ENCODE measurements at places on chromosomes 4 and X. TPM values are rescaled to one million over a fixed set of nuclear protein-coding genes. Genes with fewer than 3 reads are reported as not detected.

DNA sequence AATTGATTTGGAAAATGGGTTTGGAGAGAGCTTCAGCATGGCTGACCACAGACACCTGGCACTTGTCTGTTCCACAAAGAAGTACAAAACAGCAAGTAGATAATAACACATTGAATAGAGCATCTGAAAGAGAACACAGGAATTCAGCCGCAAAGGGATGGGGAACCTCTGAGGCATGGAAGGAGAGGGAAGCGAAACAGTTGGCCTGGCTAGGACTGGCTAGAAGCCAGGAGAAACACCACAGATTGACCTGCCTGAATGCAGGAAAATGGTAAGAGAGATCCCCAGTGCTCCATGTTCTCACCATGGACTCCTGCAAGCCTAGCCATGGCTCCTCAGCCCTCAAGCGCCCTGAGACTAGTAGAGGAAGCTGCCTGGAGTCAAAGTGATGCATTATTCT, 169.7 kb upstream of the SH3RF1 start:
- DNase-seq, result no peak

- DNase-seq, result no peak
These were observed 5.2 kb upstream of the EFNB1 start for GRCh38 chrX:68823413-68824151.

DNA sequence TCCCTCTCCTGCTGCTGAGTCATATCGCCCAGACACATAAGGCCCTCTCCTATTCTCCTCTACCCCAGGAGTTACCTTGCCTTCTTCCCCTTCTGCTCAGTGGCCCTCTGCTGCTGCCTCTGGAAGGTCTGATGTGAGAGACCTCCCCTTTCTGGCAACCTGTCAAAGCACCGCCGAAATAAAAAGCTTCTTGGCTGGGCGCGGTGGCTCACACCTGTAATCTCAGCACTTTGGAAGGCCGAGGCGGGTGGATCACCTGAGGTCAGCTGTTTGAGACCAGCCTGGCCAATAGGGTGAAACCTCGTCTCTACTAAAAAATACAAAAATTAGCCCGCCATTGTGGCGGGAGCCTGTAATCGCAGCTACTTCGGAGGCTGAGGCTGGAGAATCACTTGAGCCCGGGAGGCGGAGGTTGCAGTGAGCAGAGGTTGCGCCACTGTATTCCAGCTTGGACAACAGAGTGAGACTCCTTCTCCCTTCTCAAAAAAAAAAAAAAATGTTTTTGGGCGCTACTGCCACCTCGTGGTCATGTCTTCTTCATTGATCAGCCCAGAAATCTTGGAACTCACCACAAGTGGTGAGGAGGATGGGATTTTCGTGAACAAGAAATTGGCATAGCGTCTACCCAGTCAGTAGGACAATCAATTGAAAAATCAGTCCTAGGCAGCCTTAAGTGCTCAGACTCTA, 8.6 kb upstream of the ZXDA start:
- no peak for DNase-seq

GRCh38 chr4:183966371-183966770, 61.3 kb downstream of the STOX2 start:
- no peak for DNase-seq

DNA sequence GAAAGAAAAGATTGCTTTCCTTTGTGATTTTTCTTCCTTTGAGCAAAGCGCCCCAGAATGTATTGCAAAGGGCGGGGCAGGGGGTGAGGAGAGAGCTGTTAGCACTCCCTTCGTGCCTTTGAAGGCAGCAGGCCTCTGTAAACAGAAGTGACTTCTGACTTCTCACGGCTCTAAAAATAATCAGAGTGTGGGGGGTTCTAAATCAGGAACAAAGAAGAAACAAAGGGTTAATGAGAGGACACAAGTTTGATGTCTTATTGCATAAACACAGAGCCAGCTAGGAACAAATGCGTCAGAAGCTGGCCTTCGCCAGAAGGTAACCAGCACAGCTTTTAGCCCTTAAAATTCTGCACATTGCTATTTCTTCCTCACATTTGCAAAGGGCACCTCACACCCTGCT, 626.2 kb downstream of the MID1IP1 start:
- no peak for DNase-seq

DNA sequence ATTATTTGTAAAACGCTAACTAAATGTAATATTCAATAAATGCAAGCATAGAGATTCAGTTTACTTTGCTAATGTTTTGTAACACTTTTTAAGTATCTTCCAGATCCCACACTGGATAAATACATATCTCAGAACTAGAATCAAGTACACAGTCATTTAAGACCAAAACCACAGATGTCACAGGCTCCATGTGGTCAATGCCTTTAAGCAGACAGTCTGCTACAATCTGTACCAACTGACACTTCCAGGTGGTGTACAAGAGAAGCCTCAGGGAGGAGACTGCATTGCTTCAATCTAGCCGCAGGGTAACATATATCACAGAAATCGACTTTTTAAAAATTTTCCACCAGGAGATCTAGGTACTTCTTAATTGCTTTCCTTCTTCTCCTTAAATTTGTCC, 229.6 kb upstream of the DIAPH2 start:
- DNase-seq, result no peak

GRCh38 chr4:37837446-37837845, 11.0 kb downstream of the PGM2 start:
- DNase-seq, result no peak

DNA sequence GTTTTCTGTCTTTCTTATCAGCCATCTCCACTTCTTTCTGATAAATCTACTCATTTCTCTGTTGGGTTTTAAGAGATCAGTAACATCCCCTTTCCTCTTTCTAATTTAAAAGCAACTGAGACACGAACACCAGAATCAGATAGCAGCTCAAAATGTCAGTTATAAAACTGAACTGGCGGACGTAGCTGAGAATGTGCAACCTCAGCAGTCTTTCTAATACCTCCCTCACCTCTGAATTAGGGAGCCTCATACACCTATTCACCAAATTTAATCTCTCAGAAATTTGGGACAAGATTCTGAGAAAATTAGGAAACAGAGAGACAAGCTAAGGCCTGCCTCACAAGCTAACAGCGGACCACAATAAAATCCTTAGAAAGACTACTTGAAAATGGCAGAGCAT, 52.0 kb upstream of the ACSL4 start:
- no peak for DNase-seq

DNA sequence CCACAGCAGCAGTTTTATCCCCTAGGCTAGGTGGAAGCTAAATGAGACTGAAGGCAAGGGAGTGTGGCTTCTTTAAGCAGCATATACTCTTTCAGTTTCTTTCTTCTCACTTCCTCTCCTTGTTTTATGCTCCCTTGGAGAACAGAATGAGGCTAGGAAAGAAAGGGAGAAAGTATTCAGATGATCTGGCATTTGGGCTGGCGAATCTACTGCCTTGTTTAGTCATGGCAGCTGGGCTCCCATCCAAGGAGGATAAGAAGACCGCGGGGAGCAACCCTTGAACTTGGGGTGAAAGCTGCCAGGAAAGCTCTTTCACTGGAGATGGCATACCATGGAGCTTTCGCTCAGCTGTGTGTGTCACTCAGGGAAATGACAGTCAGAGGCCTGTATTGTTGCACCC, 72.1 kb downstream of the ARHGEF38 start:
- DNase-seq, result no peak

DNA sequence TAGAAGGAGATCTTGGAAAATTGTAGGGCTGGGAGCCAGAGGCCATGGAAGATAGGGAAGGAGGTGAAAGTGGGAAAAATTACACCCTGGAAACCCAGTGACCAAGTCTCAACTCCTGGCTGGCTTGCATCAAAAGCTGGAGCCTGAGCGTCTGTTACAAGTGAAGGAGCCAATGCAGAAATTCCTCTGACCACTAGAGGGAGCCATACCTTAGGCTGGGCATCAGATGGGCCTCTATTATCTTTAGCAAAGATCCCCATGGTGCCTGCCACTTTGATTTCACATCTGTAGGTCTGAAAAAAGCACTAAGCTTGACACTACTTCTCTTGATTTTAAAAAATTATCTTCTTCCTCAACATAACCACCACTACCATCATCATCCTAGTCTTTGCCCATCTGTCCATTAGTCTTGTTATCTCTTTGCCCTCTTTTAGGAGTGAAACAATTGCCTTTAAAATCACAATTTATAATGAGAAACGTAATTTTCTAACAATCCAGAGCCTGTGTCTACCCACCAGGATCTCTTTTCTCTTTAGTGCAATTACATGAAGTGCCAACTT, 62.9 kb downstream of the ANAPC4 start:
- no peak for DNase-seq

GRCh38 chrX:118675966-118676349, 51.4 kb upstream of the IL13RA1 start:
- DNase-seq, result no peak

DNA sequence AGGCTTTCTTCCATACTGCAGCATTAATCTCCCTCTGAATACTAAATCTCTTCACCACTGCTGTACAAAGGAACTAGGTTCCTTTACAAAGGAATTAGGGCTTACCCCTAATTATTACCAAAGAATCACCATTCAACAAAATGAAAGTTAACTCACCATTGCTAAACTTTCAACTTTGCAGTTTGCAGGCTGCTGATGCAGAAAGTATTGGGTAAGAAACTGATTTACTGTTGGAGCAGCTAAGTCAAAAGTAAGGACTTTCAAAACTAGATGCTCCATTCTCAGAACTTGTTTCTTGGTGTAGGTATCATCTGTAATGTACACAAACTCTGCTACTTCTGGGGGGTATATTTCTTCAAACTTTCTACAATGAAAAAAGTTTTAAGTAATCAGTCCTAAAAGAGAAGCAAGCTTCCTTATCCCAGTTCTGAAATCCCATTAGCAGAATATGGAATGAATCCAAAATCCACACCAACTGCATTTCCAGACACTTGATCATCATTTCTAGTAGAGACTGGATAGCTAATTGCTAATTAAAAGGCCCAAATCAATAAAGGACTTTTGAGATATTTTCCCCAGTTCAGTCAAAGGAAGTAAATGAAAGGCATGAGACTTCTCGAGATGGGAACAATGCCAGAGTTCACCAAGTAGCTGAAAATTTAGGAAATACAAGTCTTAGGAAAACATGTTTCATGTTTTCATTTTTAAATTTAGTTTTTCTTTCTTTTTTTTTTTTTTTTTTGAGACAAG, 4.3 kb downstream of the CCNA2 start:
- DNase-seq, result no peak

DNA sequence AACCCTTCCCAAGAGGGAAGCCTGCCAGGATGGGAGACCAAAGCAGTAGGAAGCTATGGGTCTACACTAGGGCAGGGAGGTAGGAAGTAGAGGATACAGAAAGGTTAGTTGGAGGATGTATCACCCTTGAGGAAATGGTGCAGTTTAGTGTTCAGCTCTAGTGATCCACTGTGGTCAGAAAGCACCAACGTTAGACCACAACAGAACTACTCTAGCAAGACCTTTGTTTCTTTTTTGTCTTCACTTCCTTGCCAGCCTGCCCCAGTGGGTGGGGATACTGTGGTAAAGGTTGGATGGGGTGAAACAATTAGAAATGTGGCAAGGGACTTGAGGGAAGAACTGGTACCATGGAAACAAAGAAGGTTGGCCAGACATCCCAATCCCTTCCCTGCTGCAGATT, 83.3 kb downstream of the DDIT4L start:
- DNase-seq, result no peak

DNA sequence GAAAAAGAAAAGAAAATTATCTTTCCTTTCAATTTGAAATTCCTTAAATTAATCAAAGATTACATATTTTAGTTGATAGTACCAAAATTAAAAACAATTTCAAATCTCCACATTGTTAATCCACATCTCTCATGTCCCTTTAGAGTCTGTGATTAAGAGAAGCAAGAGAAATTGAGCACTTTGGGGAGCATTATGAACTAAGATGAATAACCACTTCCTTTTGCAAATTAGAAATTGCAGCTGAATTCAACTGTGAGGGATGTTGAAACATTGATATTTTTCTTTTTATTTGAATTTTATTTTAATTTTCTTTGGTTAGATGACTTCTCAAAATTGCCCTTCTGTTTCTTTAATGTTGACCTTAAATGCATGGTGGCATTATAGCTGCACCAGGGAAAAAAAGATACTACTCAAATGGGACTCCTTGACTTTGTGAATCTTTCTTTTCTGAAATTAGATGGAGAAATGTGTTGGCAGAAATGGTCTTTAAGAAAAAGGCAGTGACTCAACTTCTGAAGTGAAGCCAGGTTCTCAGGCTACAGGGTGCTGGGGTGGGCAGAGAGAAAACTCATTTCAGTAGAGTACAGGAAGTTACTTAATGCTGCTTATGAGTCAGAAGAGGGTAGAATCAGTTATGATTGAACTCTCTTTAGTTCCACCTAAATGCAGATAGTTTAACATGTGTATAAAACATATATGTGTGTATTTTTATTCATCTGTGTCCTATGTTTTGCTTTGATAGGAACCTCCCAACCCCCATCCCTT, 92.0 kb upstream of the TNIP3 start:
- DNase-seq, result no peak

Gene DRP2
- total RNA-seq, result not detected

Gene RAB40A
- total RNA-seq, result 1.1 TPM

Gene SEC24D
- total RNA-seq, result 48.1 TPM
